ENCODE measurements at places on chromosomes 12 and 14.
A peak's percentile ranks its signal among the peaks of the same experiment; 100 is the strongest.

DNA sequence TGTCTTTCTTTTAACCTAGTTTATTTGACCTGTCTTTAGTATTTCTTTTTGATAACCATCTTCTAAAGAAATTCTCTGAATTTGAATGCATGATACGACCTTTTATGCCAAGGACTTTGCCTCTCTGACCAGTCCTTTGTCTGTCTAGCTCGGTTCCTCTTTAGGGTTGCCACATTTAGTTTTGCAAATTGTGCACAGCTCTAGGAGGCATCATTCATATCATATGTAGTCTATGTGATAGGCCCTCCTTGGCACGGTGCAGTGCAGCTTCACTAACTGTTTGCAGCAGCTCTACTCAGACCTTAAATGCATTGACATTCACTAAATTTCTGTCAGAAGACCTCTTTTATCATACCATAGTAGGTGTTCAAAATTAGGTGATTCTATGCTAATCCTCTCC, 75.6 kb downstream of the USP15 start:
- H3K27me3 ChIP-seq: no peaks in the 10 kb centered on the region
- H3K27ac ChIP-seq: no peak overlapping the region
- H3K4me1 ChIP-seq: no peaks in the 10 kb centered on the region
- peaks cover 36% of the 10 kb centered on the region for H3K36me3 ChIP-seq
- no peak overlapping the region for H3K4me3 ChIP-seq

- no peaks in the 10 kb centered on the region for H3K4me1 ChIP-seq
- DNase-seq: no peak
- no peaks in the 10 kb centered on the region for H3K27me3 ChIP-seq
- H3K27ac ChIP-seq: no peak overlapping the region
These were observed 23.4 kb downstream of the SERPINA1 start for GRCh38 chr14:94364964-94365363.

GRCh38 chr14:51035611-51036192, 59.2 kb downstream of the TRIM9 start:
- no peak overlapping the region for H3K4me3 ChIP-seq
- no peak for DNase-seq

- no peaks in the 10 kb centered on the region for H3K36me3 ChIP-seq
- H3K27ac ChIP-seq: no peak overlapping the region
- peaks cover 14% of the 10 kb centered on the region for H3K4me1 ChIP-seq
- H3K27me3 ChIP-seq: no peaks in the 10 kb centered on the region
- no peak for DNase-seq
- H3K4me3 ChIP-seq: no peak overlapping the region
These were observed 190.8 kb upstream of the ARHGAP5 start for GRCh38 chr14:31886156-31886835.

DNA sequence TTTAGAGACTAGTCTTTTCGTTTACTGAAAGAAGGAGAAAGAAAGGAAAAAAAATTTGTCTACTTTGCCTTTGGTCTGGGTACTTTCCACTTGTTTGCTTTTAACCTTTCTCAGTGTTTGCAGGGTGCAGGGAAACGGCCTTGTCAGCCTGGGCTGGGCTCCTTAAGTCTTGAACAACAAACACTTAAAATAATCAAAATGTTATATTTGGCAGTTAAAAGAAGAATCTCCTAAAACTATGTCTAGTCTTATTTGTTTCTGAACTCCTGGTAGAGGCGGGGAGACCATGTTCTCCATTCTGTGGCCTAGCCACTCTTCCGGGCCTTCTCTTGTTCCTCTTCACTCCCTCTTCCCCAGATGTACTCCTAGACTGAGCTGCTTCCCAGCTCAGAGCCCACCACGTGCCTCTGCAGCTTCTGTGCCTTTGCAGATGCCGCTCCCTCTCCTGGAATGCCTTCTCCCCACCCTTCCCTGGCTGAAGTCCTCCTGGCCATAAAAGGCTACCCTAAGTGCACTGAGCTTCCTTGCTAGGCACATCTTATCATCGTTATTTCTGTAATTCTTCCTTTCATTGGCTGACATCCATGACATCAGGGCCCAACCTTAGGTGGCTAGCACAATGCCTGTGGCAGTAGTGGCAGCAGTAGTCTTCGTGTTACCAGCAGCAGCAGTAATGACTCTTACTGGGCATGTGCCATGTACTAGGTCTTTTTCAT, 432.9 kb downstream of the ZFP36L1 start:
- peak overlapping the region; percentile 44 for H3K27ac ChIP-seq
- H3K27me3 ChIP-seq: no peaks in the 10 kb centered on the region
- H3K36me3 ChIP-seq: peaks cover 7% of the 10 kb centered on the region
- H3K4me1 ChIP-seq: peaks cover 66% of the 10 kb centered on the region
- no peak for DNase-seq

DNA sequence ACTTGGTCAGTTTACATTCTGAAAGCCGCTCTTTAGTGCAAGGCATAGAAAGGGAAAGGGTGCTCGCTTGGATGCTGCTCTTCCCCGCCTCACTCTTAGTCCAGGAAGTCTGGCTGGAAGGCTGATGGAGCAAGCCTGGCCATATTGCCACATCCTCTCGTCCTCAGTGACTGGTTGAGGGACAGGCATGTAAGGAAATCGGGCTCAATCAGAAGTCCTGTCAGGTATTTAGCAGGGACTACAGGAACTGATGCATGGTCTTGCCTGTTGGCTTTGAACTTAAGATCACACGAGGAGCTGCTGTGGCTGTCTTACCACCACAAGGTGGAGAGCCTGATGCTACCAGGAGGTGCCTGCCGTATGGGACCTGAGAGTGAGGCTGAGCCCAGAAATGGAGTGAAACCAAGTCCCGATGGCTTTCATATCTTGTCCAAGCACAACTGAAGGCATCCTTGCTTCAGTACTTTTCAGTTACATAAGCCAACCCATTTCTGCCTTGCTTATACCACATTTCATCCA, 10.7 kb upstream of the C12orf75 start:
- no peak for DNase-seq
- peaks cover 12% of the 10 kb centered on the region for H3K4me1 ChIP-seq
- H3K27ac ChIP-seq: no peak overlapping the region
- no peak overlapping the region for H3K4me3 ChIP-seq
- H3K27me3 ChIP-seq: peaks cover 3% of the 10 kb centered on the region

DNA sequence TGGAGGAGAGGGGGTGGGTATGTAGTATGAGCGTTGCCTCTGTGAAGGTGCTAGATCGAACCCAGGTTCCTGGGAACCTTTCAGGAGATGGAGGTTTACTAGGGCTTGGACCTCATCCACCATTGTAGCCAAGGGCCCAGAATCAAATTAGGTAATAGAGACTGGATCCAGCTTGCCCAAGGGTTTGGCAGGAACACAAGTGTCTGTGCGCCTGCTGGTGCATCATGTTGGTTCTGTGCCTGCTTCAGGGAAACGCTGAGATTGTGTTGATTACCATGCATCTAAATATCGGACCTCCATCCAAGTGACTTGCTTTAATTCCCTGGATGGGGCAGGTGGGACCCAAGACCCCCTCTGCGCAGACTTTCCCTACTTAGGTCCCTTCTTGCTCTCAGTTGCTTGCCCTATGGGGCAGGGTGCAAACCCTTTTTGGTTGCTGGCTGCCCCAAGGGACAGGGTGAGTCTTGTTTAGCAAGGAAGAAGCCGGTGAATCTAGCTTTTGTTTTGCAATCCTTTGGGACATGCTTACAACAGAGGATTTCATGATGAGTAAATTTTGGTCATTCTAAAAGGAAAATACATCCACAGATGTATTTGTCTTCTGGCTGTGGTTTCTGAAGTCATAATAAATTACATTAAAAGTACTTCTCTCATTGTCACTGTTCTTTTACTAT, 189.8 kb upstream of the PRICKLE1 start:
- no peaks in the 10 kb centered on the region for H3K27me3 ChIP-seq
- no peak for DNase-seq
- peaks cover 37% of the 10 kb centered on the region for H3K4me1 ChIP-seq
- H3K27ac ChIP-seq: no peak overlapping the region

DNA sequence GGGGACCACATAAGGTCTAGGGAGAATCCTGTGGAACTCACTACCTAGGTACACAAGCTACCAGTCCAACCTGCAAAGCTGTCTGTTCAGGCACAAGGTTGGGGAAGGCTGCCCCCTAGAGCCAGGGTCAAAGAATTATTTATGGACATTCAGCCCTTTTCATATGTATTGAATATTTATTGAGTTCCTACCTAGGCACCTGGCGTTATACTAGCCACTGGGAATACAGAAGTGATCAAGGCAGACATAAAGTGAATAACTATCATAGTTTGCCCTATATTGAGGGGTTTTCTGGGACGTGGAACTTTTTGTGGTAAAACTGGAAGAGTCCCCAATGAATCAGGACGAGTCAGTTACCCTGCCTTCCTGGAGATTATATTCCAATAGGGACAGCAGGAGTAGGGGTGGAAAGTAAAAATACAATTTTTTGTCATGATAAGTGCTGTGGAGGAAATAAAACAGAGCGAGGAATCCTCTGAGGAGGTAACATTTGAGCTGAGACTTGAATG, 5.8 kb upstream of the SLC48A1 start:
- H3K4me1 ChIP-seq: peaks cover 2% of the 10 kb centered on the region
- H3K4me3 ChIP-seq: peak overlapping the region; percentile 58
- no peak for DNase-seq
- no peaks in the 10 kb centered on the region for H3K36me3 ChIP-seq
- no peak overlapping the region for H3K27ac ChIP-seq

GRCh38 chr14:55071870-55072640, 20.6 kb downstream of the MAPK1IP1L start:
- H3K4me1 ChIP-seq: peaks cover 31% of the 10 kb centered on the region
- H3K4me3 ChIP-seq: peak overlapping the region; percentile 39
- peaks cover 5% of the 10 kb centered on the region for H3K36me3 ChIP-seq
- H3K27ac ChIP-seq: no peak overlapping the region
- DNase-seq: no peak

DNA sequence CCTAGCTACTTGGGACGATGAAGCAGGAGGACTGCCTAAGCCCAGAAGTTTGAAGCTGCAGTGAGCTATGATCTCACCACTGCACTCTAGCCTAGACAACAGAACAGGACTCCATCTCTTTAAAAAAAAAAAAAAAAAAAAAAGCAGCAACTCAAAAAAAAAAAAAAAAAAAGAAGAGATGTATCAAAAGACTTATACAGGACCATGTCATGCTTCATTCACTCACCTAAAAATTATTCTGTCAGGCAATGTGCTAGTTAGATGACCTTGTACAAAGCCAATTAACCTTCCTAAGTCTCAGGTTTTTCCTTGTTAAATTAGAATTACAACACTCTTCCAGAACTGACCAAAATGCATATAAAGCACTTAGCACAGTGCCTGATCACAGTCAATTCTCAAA, 50.9 kb downstream of the BAZ1A start:
- no peak for DNase-seq
- H3K36me3 ChIP-seq: peaks cover 39% of the 10 kb centered on the region
- H3K27ac ChIP-seq: no peak overlapping the region
- no peaks in the 10 kb centered on the region for H3K27me3 ChIP-seq

GRCh38 chr12:120651821-120652220, 11.4 kb downstream of the CABP1 start:
- H3K4me1 ChIP-seq: peaks cover 35% of the 10 kb centered on the region
- H3K4me3 ChIP-seq: no peak overlapping the region
- H3K36me3 ChIP-seq: no peaks in the 10 kb centered on the region
- H3K27me3 ChIP-seq: peaks cover 31% of the 10 kb centered on the region
- no peak for DNase-seq
- no peak overlapping the region for H3K27ac ChIP-seq

DNA sequence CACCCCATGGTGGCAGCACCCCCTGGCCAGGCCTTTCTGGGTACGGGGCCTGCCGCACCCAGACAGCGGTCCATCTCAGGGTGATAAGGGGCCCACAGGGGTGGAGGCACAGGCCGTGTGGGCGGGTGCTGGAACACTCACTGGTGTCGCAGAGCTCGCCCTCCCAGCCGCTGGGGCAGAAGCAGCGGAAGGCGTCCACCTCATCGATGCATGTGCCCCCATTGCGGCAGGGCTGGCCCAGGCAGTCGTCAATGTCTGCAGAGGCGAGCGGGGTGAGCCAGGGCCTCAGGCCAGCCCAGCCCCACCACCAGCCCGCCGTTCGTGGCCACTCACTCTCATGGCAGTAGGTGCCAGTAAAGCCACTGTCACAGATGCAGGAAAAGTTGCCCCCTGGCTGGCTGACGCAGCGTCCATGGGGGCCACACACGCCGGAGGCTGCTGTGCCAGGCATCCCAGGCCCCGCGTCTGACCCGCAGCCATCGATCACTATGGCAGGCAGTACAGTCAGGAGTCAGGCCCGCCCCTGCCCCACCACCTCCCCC, 19.9 kb downstream of the JAG2 start:
- H3K4me1 ChIP-seq: no peaks in the 10 kb centered on the region
- no peaks in the 10 kb centered on the region for H3K27me3 ChIP-seq
- no peaks in the 10 kb centered on the region for H3K36me3 ChIP-seq
- H3K27ac ChIP-seq: no peak overlapping the region

- DNase-seq: peak; percentile 39
- no peak overlapping the region for H3K4me3 ChIP-seq
- no peak overlapping the region for H3K27ac ChIP-seq
- peaks cover 5% of the 10 kb centered on the region for H3K4me1 ChIP-seq
- peaks cover 14% of the 10 kb centered on the region for H3K36me3 ChIP-seq
- H3K27me3 ChIP-seq: no peaks in the 10 kb centered on the region
These were observed 142.8 kb downstream of the PAWR start for GRCh38 chr12:79547735-79548609.

DNA sequence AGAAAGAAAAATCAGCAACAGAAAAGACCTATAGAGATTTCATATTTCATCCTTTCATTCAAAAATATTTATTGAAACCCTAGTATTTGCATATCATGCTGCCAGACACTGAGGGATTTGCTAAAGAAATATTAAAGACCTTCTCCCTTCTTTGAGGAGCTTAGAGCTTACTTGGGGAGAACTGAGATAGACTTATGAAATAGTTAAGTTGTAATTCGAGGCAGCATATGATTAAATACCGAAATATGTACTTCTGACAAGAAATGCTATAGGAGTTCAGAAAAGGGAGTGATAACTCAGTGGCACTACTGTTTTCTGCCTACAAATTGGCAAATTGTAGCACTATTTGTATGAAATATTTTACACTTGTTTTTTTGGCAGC, 59.1 kb downstream of the PLXNC1 start:
- DNase-seq: no peak
- H3K36me3 ChIP-seq: peaks cover 3% of the 10 kb centered on the region
- no peak overlapping the region for H3K27ac ChIP-seq
- no peak overlapping the region for H3K4me3 ChIP-seq

GRCh38 chr14:103628221-103628683, 759 bp upstream of the KLC1 start:
- peak; percentile 50 for DNase-seq
- H3K4me1 ChIP-seq: peaks cover 32% of the 10 kb centered on the region
- no peaks in the 10 kb centered on the region for H3K36me3 ChIP-seq
- peak overlapping the region; percentile 95 for H3K27ac ChIP-seq

- H3K4me1 ChIP-seq: peaks cover 33% of the 10 kb centered on the region
- H3K36me3 ChIP-seq: no peaks in the 10 kb centered on the region
- DNase-seq: peak; percentile 31
- H3K27me3 ChIP-seq: peaks cover 17% of the 10 kb centered on the region
These were observed 2.7 kb downstream of the TGFB3 start for GRCh38 chr14:75979071-75979571.

- H3K4me3 ChIP-seq: no peak overlapping the region
- peaks cover 20% of the 10 kb centered on the region for H3K27me3 ChIP-seq
- no peak overlapping the region for H3K27ac ChIP-seq
- no peak for DNase-seq
- no peaks in the 10 kb centered on the region for H3K36me3 ChIP-seq
- no peaks in the 10 kb centered on the region for H3K4me1 ChIP-seq
These were observed 27.4 kb downstream of the EMP1 start for GRCh38 chr12:13223941-13224340.

- H3K4me1 ChIP-seq: peaks cover 9% of the 10 kb centered on the region
- DNase-seq: no peak
- no peak overlapping the region for H3K4me3 ChIP-seq
- H3K27ac ChIP-seq: peak overlapping the region; percentile 37
These were observed 18.2 kb upstream of the SUSD6 start for GRCh38 chr14:69593018-69593677.

GRCh38 chr12:30782316-30783173, 27.8 kb upstream of the CAPRIN2 start:
- H3K27me3 ChIP-seq: no peaks in the 10 kb centered on the region
- peaks cover 34% of the 10 kb centered on the region for H3K36me3 ChIP-seq
- DNase-seq: no peak
- H3K4me1 ChIP-seq: no peaks in the 10 kb centered on the region
- no peak overlapping the region for H3K27ac ChIP-seq
- H3K4me3 ChIP-seq: no peak overlapping the region

All from neural crest cell (in vitro differentiated cells).